H7 (cell line): ENCODE measurements at places on chromosomes 7 and 10. TPM values are rescaled to one million over a fixed set of nuclear protein-coding genes. Genes with fewer than 3 reads are reported as not detected.

PHYHIPL gene
- total RNA-seq, result not detected in 2 replicates

SFTPD gene
- 0.21 and 1.5 TPM in 2 replicates for total RNA-seq

CDHR3 gene
- total RNA-seq, result 5.7 and 9.5 TPM in 2 replicates

KCNMA1 gene
- total RNA-seq, result 0.94 and 1.3 TPM in 2 replicates

THNSL1 gene
- total RNA-seq, result 5.9 and 8.9 TPM in 2 replicates

ASB10 gene
- not detected in 2 replicates for total RNA-seq

UBE2D1 gene
- total RNA-seq, result 31.6 and 33.7 TPM in 2 replicates

FAM237B gene
- total RNA-seq, result not detected in 2 replicates

GRCh38 chr10:13883636-13884444, 297.1 kb downstream of the PRPF18 start:
- DNase-seq, result no peak

DNA sequence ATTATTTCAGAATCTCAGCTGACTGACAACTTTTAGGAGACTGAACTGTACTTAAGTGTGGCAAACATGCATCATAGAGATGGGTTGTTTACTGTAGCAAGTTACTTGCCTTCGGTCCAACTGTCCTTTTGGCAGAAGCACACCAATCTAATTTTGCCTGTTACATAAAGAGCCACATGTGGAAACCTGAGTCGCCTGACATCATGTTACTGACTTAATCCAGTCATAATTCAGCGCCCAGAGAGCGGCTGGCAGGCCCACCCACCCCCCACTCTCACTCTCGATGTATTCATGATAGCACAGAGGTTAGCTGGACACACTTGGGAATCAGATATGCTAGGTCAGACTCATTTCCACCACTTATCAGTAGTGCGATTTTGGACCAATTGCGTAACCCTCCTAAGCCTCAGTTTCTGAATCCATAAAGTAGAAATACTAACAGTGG, 57.3 kb upstream of the CAPZA2 start:
- DNase-seq, result no peak

- DNase-seq, result no peak
Measured at GRCh38 chr10:62442894-62443669, 68.9 kb downstream of the ZNF365 start.

DNA sequence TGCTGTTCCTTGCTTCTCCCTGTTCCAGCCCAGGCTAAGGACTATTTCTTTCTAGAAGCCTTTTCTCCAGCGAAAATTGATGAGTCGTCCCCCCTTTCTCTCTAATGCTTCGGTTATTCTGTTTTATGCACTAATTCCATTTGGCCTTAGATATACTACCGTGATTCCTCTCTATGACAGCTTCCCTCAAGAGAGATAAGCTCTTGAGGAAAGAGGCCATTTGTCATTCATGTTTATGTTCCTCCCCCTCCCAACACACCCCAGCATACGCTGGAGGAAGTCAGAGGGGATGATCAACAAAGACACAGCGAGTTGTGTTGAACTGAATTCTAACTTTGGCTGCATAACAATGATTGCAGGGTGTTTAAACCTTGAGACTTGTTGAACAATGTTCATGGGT, 198.8 kb downstream of the BMPER start:
- DNase-seq, result no peak

GRCh38 chr10:70597856-70598815, 4.4 kb downstream of the PRF1 start:
- DNase-seq, result no peak

- DNase-seq, result no peak
Measured at GRCh38 chr7:83359108-83359507, 196.4 kb upstream of the PCLO start.

DNA sequence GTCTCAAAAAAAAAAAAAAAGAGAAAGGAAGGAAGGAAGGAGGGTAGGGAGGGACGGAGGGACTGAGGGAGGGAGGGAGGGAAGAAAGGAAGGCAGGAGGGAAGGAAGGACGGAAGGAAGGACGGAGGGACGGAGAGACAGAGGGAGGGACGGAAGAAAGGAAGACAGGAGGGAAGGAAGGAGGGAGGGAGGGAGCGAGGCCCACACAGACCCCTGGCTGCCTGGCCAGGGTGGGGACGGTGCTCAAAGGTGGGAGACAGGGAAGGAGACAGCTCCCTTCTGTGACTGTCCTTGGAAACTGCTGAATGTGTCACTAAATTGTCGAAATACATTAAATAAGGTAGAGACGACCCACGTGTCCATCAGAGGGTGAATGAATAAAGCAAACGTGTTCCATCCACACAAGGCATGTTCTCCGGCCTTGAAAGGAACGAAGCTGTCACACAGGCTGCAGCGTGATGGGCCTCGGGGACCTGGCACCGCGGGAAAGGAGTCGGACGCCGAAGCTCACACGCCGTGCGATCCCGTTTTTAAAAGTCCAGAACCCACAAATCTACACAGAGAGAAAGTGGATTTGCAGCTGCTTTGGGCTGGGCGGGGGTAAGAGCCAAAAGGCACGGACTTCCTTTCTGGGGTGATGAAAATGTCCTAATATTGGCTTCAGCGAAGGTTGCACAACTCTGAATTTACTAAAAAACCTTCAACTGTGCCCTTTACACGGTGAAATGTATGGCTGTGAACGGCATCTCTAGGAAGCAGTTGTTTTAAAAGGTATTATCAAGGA, 23.3 kb downstream of the ADAP1 start:
- DNase-seq, result no peak

DNA sequence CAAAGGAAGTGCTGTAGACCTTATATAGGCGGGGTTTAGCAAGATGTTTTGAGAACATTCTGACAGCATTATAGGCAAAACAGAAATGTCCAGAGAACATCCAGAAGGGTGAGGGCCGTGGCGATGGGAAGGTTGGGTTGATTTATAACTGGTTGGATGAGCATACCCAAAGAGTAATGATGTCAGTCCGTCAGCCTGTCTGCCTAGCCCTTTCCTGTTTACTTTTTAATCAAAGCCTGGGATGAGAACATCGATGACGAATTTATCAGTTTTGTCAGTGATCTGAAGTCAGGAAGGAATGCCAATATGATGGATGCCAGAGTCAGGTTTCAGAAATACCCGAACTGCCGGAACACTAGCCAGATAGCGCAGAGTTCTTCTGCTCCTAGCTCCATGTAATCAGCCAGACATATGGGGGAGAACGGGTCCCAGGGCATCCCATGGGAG, 33.8 kb upstream of the TRIM8 start:
- no peak for DNase-seq

DNA sequence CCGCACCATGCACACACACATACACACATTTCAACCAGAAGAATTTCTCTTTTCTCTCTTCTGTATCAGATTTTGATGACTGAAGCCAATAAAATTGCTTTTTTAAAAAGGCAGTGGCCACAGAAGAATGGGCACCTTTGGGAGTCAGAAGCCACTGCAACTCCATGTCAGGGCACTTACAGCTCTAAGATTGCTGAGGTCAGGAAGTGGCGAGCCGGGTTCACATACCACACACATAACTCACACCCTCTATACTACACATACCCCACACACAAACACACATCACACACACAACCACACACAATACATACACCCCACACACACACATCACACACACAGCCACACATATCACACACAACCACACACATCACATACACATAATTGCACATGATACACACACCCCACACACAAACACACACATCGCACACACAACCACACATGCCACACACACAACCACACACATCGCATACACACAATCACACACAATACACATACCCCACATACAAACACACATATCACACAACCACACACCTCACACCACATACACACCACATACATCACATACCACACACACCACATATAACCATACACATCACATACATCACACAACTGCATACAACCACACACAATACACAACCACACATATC, 31.2 kb downstream of the GPRIN2 start:
- no peak for DNase-seq

GRCh38 chr7:100613412-100614175, 1.3 kb downstream of the MOSPD3 start:
- no peak for DNase-seq
